ENCODE measurements at places on chromosomes 4 and X.

DNA sequence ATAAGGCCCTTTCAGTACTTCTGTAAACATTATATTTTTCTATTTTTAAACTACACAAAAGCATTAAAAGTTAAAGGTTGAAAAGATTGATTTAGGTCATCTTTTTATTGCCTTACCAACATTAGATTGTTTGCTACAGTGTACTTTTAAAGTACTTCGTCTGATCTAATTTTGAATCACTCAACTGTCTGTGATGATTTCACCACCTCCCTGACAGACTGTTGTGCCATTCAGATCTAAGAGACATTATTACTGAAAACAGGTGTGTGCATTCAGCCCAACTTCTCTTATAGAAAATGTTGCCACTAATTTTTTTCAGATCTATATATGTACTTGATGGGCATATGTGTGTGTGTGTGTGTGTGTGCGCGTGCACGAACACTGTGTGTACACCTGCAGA is 39.3 kb downstream of the GASK1B start:
- DNase-seq: no peak

- DNase-seq: no peak
These were observed 190.9 kb downstream of the GABRB1 start for GRCh38 chr4:47222276-47222675.

DNA sequence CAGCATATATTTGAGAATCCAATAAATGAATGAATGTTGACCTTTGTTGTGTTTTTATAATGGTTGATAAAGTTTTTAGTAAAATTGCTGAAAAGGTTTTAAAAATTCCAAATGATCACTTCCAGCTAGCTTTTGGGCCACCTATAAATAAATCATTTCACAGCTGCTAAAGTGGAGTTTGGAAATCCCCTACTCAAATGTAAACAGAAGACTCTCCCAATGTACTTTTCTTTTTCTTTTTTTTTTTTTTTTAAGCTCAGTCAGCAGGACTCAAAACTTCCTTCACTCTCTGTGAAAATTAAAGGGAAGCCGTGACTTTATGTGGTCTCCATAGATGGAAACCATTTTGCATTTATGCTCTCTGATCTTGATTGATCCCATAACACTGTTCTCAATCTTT is 45.2 kb downstream of the CXCL13 start:
- DNase-seq: no peak

DNA sequence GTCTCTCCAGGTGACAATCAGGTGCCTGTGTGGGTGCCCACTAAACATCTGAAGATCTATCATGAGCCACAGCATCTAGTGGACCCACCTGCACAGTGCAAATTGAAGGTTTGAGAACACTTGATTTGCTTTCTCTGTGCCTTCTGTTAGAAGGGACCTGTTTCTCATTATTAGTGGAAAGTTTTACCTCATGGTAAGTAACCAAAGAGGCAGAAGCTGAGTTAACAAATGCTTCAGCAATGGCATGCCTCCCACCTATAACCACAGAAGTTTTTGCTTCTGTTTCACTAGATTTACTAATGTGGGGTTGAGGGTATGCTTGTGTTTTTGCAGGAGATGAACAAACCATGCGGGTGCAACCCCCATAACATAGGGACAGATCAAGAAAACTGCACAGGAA is 297.4 kb upstream of the DKK2 start:
- DNase-seq: no peak

DNA sequence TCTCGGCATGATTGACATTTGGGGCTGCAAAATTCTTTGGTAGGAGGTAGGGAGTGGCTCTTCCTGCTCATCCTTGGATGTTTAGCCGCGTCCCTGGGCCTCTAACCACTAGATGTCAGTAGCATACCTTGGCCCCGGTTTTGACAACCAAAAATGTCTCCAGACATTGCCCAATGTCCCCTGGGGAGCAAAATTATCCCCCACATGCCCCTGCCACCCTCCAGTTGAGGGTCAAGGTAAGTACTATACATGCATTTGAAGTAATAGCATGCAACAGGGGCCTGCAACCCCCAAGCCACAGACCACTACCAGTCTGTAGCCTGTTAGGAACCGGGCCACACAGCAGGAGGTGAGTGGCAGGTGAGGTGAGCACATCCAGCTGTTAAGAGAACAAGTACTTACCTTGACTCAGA is 17.6 kb upstream of the KIAA1210 start:
- DNase-seq: no peak

- DNase-seq: no peak
These were observed 6.3 kb upstream of the OTUD4 start for GRCh38 chr4:145186729-145187128.

- no peak for DNase-seq
These were observed 17.9 kb downstream of the CNOT6L start for GRCh38 chr4:77801260-77801608.

- DNase-seq: no peak
These were observed 27.5 kb downstream of the ZFYVE28 start for GRCh38 chr4:2390784-2391421.

DNA sequence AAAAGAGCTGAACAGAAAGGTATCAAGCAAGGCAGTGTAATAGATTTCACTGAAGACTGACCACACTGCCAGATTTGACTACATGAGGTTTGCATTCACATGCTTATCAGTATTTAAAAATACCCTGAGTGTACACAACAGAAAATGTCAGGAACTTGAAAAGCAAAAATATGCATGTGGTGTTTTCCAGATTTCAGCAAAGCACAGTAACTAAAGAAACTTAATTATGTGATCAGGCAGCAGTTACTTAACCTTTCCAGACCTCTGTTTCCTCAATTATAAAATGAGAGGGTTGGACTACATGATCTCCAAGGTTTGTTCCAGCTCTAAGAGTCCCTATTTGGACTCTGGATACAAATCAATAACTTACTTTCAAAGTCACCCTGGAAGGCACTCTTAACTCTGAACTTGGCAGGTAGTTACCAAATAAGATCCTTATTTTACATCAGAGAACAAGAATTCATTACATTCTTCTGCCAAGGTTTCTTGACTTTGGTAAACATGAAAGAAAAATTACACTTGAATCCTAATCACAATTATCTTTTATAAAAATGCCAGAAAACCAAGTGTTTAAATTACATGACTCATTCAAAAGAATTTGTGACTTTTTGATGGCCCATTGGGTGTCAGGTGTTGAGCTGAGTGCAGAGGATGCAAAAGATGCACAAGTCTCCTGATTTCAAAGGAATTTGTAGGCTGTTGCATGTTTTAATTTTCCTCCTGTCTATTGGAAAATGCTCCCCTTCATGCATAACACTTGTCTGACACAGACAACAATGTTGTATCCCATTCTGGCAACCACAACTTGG is 241.6 kb downstream of the MGST2 start:
- no peak for DNase-seq

GRCh38 chr4:175405961-175406360 is 406.1 kb downstream of the GPM6A start:
- DNase-seq: no peak

- DNase-seq: no peak
These were observed 8.9 kb downstream of the MTHFD2L start for GRCh38 chr4:74166818-74167217.

- no peak for DNase-seq
These were observed 102.6 kb upstream of the SCML1 start for GRCh38 chrX:17634542-17635207.

DNA sequence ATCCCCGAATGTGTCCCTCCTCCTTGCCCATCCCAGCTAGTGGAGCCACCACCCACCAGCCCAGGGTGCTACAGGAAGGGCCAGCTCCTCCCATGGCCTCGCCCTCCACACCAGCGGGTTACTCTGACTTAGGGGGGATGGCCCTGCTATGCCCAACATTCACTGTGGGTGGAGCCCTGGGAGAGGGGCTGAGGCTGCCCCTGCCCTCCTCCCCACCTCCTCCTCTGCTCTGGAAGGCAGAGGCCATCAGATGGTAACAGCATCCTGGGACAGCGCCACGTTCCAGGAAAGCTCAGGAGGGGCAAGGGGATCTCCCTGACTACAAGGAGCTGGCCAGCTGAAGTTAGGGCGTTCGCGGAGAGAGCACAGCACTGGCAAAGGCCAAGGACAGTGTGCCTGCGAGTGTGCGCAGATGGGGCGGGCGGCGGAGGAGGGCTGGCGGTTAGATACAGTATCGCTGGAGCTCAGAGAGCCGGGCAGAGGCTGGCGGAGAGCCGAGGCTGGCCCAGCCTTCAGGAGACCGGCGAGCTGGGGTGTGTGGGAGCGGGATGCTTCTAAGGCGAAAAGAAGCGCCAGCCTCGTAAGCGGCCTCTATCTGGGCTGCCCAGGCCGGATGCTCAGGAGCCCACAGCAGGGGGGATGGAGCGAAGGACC is 1.5 kb downstream of the JAKMIP1 start:
- no peak for DNase-seq

DNA sequence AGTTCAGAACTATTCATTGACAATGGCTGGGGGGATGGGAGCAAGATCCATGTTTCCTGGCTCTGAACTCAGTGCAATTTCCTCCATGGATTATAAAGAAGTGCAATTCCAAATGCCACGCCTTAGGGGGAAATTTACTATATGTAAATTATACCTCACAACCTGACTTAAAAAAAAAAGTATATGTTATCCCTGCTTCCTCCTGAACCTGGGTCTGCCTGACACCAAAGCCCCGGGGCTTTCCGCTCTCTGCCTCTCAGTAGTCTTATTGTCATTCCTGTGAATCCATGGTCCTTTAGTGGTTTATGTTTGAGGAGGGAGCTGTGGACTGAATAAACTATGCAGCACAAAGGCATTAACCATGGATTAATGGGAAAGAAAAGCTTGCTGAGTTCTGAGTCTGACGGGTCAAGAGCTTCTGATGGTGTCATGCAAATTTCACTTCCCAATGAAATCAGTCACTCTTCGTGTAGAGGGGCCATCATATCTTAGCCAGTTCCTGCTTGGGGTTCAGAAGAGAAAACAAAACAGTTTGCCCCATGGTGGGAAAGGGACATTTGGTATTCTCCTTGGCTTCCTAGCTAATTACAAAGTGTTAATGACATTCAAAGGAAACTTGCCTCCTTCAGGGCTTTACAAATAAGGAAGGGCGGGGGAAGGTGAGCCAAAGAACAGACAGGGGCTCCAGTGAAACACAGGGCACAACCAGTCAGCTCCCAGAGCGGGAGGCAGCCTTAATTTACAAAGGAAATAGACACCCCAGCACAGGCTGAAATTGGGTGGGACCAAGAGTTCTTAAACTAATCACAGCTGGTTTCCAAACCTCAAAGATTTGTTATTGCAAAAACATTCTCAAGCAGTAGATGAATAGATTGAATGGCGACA is 14.3 kb downstream of the FAM9C start:
- no peak for DNase-seq

- DNase-seq: no peak
These were observed 188.4 kb upstream of the TBC1D9 start for GRCh38 chr4:140944572-140944971.

GRCh38 chr4:621296-622070 is 3.9 kb upstream of the PDE6B start:
- DNase-seq: no peak

- DNase-seq: no peak
These were observed 19.4 kb upstream of the KLHL8 start for GRCh38 chr4:87239821-87240220.

- DNase-seq: no peak
These were observed 108.8 kb downstream of the ZNF827 start for GRCh38 chr4:145829629-145830395.

DNA sequence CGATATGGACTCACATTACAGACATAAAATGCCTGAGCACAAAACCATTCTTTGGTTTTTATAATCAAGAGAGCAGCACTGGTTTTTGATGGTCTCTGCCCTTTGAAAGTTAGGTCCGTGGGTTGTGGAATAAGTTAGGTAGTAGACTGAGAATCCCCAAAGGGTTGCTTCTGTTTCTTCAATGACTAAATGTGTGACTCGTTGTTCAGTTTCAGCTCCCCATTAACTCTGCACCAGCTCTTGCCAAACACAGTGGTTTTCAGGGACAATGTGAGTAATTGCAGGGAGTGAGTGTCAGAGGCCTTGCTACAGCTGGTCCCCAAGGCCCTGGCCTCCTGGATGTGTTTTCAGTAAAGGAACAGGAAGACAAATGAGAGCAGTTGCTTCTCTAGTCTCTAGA is 24.8 kb downstream of the SMIM20 start:
- no peak for DNase-seq

DNA sequence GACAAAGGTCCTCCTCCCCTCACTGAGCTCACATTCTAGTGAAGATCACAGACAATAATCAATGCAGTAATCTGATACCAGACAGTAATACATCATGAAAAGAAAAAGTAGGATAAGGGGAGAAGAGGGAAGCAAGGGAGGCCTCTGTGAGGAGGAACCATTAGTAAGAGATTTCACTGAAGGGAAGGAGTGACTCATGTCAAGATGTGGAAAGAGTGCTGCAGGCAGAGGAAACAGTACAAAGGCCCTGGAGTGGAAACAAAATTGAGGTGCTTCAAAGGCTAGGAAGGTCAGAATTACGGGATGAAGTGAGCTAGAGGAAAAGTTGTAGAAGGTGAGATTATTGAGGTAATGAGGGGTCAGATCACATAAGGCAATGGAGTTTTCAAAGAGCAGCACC is 38.1 kb downstream of the LAMTOR3 start:
- DNase-seq: no peak

GRCh38 chr4:102647117-102647516 is 113.7 kb downstream of the MANBA start:
- DNase-seq: no peak

DNA sequence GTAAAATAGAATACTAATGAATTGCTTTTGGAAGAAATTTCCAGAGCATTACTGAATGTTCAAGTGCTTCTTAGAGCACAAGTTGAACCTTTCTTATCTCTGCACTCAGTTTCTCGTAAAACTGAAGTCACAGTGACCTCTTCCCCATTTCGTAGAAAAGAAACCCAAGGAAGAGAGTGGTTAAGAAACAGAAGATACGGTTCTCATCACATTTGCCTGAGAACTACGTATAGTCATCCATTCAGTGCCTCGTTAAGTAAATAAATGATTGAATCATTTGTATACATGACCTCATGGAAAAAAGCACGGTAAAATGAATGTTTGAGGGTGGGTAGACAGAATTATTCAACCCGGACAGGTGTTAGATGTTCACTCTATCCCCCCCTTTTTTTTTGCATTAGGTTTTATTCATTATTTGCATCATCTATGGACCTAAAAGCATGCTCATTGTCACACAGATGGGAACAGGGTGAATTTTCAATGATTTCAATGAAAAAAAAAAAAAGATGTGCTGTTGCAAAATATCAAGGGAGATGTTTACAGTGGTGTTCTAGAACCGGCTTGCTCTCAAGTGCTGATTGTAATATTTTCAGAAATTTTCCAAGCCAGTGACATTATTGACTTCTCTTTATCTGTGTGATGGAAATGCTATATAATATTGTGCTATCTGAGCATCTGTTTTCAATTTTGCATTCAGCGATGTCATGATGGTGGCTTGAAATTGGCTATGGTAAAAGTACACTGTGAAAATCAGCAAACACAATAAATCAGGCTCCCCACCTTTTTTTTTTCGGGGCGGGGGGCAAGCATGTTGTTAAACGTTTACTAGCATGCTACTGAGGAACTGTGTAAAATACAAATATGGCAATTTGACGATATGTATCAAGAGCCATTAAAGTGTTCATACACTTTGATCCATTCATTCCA is 4.3 kb downstream of the RHOH start:
- no peak for DNase-seq

GRCh38 chrX:53442322-53442631 is 8.1 kb upstream of the HSD17B10 start:
- DNase-seq: no peak

- DNase-seq: no peak
These were observed 6.6 kb downstream of the TIMM17B start for GRCh38 chrX:48890934-48891401.

Data from iPS DF 19.7 (cell line).